ENCODE measurements at places on chromosomes 2 and 18.

DNA sequence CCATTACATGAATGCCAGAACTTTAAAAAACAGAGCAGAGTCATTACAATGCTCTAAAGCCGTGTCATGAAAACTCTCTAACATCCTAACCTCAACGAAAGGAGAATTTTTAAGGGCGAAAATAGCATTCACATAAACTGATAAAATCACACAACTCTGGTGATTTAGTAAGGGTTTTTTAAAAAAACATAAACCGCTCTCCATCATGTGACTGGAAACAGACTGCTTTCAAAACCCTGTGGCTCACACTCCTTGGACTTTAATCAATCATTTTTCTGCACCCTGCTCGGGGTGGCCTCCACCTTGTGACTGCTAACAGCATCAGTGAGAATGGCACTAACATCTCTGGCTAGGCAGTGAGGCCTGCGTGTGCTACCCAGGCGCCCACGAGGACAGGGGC, 12.1 kb downstream of the DOCK10 start:
- peak; percentile 61 for DNase-seq

- no peak for DNase-seq
Observed at GRCh38 chr18:56545464-56545863, 92.9 kb downstream of the TXNL1 start.

- peak; percentile 66 for DNase-seq
Observed at GRCh38 chr2:11775384-11775783, 29.0 kb downstream of the LPIN1 start.

GRCh38 chr2:69734035-69734611, 7.8 kb upstream of the ANXA4 start:
- no peak for DNase-seq

DNA sequence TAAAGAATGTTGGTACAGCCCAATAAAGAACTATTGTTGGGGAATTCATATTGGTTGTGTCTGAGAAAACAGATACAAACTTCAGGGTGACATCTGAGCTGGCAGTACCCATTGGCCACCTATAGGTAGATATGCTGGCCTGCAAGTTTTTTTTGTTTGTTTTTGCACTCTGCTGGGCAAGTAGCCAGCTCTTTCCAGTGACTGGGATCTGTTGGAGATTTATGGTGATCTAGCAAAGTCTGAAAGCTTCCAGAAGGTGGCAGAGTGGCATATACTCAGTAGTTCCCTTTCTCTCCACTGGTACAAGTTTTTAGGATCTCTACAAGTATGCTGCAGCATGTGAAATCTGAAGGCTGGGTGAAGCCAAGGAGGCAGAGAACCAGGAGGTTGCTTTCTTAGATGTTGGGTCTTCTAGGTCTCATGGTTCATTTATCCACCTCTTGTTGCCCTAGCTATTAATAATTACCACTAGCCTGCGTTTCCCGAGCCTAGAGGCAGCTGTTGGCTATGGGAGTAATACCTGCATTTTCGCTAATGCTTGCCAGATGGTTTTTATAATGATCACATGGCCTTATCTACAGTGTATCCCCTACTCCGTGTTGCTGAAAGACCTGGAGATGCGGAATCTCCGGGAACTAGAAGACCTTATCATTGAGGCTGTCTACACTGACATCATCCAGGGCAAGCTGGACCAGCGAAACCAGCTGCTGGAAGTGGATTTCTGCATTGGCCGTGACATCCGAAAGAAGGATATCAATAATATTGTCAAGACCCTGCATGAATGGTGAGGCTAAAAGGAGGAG, 9.5 kb downstream of the COPS7B start:
- DNase-seq: peak; percentile 63

DNA sequence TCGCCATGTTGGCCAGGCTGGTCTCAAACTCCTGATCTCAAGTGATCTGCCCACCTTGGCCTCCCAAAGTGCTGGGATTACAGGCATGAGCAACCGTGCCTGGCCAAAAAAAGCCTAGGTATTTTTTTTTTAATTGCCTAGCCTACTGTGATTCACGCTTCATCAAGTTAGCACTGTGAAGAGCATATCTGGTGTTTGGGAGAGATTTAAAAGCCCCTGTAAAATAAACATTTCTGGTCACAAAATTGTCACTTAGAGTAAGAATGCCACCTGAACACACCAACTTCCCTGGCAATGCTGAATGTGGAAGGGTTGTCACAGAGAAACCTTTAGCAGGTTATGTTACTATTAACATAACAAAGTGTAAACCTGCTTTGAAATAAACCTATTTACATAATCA, 39.7 kb upstream of the CHAC2 start:
- no peak for DNase-seq

GRCh38 chr18:28514699-28515098, 337.8 kb upstream of the CDH2 start:
- no peak for DNase-seq

DNA sequence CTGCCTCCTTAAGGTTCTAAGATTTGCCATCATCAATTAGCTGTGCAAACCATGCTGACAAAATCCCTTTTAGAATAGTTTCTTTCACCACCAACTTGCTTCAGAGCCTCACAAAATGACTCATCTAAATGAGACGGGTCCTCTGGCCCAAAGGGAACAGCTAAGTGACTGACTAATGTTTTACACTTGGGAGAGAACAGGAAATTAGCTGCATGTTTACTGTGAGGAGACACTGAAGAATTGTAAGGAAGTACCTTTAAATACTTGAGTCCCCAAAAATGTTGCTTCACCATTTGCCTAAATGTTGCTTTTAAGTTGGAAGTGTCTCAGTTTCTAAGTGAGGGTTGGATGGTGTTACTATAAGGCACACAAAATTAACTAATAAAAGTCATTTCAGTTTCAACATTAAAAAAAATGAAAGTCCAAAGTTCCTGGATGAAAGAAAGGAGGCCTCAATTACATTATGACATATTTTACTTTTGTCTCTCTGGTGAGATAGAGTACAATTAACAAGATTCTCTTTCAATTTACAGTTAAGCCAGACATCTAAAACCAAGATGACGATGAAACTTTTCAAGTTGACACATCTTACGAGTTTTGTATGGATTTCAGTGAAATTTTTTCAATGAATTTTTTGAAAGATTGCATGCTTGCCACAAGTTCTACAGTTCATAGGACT, 229.1 kb upstream of the FN1 start:
- peak; percentile 65 for DNase-seq

DNA sequence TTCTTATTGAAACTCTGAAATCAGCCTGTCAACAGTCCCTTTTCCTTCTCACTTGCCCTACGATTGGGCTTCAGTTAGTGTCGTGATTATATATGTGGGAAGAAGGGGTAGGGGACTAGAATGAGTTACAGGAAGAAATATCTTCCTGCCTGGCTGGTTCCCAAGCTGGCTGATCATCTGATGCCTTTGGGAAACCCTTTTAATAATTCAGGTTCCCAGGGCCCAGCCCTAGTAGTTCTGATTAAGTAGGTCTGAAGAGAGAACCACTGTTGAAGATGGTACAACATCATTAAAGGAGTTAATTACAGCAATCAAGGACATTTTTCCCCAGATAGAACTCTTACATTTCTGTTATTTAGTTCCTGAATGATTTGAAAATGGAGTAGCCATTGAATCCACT, 110.1 kb upstream of the EML6 start:
- no peak for DNase-seq

GRCh38 chr2:161998857-161999256, 75.2 kb downstream of the DPP4 start:
- DNase-seq: no peak

DNA sequence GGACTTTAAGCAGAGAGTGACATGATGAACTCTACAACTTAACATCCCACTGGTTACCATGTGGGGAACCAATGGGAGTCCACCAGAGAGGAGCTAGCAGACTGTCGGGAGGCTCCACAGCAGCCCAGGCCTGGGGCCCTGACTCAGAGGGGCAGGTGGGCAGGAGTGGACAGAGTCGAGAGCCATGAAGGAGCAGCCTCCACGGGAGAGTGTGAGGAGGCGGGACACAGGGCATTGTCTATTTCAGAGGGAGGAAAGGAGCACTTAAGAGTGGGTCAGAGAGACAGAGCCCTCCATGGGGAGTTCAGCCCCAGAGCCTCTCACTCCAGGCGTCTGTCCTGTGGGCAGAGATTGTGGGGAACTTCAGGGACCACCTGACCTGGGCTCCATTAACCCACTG, 118.7 kb downstream of the CYP26B1 start:
- DNase-seq: no peak

DNA sequence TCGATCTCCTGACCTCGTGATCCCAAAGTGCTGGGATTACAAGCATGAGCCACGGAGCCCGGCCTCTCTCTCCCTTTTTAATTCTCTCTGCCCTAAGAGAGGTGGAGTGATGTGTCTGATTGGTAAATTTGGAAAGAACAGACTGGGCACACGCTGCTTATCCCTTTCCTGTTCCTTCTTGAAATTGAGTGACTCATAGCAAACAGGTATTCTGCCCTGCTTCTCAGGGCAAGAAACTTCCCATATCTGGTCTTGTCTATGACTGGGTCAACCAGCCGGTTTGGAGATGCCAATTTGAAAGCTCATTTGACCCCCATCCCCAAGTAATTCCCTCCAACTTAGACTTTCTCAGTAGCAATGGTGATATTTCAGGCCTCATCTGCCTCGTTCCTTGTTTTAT, 15.0 kb downstream of the LYPD1 start:
- no peak for DNase-seq

GRCh38 chr2:7121851-7122250, 204.6 kb downstream of the RNF144A start:
- no peak for DNase-seq

DNA sequence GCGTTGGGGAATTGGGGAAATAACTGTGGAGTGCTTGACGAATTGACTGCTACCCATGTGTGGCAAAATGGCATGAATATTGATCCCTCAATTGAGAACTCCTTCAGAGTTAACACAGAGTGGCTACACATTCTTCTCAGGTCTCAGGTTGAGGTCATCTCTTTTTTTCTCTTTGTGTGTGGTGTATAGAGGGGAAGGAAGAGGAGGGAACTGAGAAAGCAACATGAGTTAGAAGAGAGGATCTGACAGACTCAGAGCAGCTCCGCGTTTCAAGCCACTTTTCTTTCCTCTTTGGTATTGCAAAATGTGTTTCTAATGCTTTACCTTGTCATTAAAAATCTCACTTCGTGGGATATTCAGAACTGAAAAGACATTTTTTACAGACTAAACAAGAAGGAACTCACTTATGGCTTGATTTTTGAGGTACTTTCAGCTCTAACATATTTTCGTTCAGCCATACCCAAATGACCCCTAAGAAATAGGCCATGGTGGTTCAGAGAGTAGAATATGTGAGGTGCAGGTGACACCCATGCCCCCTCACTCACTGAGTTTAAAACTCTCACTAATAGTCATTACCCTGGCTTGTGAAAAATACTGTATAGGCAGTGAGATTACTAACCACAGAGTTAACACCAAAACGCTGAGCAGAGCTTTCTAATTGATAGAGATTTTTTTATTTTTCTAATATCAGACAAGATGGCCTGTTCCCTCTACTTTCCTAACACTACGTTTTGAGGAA, 22.5 kb downstream of the STAT4 start:
- no peak for DNase-seq

GRCh38 chr2:234437642-234438304, 59.1 kb downstream of the ARL4C start:
- DNase-seq: no peak

- no peak for DNase-seq
Observed at GRCh38 chr18:39260565-39260964, 1695.0 kb upstream of the CELF4 start.

- DNase-seq: no peak
Observed at GRCh38 chr2:231682603-231683291, 25.6 kb upstream of the PTMA start.

DNA sequence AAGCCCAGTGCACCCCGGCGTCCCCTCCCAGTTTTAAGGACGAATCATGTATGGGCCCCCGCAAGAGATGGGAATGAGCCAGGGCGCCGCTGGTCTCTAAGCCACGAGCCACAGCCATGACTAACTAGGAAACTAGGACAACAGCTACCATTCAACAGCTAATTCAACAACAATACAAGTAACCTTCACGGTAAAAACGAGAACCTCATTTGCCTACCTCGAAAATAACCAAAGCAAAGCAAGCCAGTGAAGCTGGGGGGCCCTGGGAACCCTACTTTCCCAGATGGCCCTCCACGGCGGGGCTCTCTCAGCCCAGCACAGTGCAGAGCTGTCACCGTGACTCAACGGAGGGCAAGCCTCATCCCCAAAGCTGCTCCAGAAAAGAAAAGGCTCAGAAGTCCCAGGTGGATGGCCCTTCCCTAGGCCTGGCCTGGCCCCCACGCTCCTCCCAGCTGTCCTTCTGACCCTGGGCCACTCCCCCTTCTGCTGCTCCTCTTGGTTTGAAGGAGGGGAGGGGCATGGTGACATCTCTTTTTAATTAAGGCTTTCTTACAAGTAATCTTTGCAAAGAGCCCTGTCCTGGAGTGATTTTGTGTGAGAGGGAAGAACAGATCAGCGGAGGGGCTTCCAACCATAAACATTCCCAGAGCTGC, 126.3 kb downstream of the HDAC4 start:
- DNase-seq: no peak

- DNase-seq: peak; percentile 11
Observed at GRCh38 chr2:145235312-145235711, 715.4 kb upstream of the ZEB2 start.

DNA sequence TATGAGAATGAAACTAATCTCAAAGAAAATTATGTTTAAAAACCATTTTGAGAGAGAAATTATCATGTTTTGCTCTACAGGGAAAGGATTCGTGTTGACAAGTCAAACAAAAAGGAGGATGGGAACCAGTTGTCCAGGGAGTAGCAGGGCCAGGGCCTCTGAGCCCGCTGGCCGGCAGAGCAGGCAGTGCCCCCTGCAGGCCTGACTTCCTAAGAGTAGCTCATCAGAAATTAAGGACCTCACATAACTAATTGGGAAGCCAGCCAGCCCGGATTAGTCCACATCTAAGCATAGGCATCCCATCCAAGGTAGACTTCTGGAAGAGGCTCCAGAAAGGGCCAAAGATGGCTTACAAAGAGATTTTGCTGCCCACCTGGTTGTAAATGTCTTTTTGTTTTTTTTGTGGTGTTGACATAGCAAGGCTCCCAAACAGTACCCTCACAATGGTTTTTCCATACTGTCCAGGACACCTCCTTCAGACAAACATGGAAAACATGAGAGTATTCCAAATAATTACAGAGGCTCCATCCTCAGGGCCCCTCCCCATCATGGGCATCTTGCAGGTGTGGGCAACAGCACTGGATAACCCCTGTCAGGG, 241.2 kb upstream of the TANK start:
- peak; percentile 51 for DNase-seq

- DNase-seq: peak; percentile 32
Observed at GRCh38 chr2:48383036-48383435, 146.9 kb upstream of the STON1 start.

DNA sequence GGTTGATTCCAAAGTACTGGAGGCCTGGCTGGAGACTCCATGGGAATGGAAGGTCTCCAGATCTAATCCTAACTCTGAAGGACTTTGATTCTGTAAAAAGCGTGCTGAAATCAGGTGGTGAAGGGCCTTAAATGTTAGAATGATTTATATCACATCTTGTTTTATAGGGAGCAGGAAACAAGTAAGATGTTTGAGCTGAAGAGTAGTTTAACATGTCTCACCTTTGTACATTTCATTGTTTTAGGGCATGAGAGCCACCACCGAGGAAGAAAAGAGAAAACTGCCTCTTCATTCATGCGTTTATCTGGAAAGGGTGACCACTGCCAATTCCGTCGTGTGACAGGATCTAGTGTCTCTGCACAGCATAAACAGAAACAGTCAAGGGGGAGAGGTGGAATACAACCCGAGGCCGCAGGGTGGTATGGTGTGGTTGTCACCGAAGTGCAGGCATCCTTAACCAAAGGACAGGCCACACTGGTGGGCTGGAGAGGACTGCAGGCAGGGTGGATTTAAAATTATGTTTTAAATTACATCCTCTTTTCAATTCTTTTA, 445.3 kb downstream of the SLC4A3 start:
- no peak for DNase-seq

GRCh38 chr18:12408247-12408869, 629 bp downstream of the PRELID3A start:
- peak; percentile 59 for DNase-seq
